Heart right ventricle (tissue), 16 donors: ENCODE measurements at places on chromosomes 4 and X. TPM values are rescaled to one million over a fixed set of nuclear protein-coding genes. Genes with fewer than 3 reads are reported as not detected.

Gene KLHL4
- 0.56 TPM for total RNA-seq

Gene SPARCL1
- total RNA-seq = 203 TPM

DNA sequence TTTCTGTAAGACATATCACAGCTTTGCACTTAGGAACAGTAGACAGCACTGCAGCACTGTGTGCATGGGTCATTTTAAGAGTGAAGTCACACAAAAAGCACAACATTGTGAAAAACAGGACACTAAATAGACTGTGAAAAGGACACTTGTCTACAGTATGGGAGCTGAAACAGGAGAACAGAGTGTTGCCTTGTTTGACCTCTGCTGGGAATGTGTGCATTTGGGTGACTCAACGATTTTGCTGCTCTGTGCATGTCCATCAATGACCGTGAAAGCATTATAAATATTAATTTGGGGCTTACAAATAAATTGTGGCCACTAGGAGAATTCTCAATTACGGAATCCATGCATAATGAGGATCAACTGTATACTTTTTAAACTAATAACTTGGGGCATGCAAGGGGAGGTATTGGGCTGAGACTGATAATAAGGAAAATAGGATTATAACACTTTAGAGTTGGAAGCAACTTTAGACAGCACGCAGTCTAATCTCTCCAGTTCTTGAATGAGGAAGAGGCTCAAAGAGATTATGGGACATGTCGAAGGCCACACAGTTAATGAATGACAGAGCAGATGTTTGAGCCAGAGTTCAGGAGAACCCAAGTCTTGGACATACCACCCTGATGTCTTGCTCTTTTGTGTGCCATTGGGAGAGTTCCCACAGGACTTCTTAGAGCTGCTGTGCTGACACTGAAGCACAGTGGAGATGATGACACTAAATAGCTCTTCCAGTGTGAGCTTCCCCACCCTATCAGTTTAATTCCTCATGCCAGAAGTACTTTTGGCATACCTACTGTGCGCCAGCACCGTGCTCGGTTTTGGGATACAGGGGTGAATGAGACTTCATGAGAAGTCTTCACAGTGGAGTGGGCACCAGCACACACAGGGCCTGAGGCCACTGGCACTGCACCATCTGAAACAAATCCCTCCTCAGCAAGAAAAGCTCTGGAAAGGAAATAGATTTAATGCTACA lies 79.3 kb downstream of the FRAS1 start:
- H3K4me3 ChIP-seq = no peak overlapping the region
- H3K27ac ChIP-seq = no peak overlapping the region
- H3K36me3 ChIP-seq = no peaks in the 10 kb centered on the region
- DNase-seq = no peak

- no peaks in the 10 kb centered on the region for H3K36me3 ChIP-seq
- H3K4me1 ChIP-seq = no peaks in the 10 kb centered on the region
- no peak overlapping the region for H3K4me3 ChIP-seq
- peaks cover 37% of the 10 kb centered on the region for H3K27me3 ChIP-seq
- DNase-seq = no peak
Observed at GRCh38 chr4:4754641-4755040, 104.8 kb upstream of the MSX1 start.

DNA sequence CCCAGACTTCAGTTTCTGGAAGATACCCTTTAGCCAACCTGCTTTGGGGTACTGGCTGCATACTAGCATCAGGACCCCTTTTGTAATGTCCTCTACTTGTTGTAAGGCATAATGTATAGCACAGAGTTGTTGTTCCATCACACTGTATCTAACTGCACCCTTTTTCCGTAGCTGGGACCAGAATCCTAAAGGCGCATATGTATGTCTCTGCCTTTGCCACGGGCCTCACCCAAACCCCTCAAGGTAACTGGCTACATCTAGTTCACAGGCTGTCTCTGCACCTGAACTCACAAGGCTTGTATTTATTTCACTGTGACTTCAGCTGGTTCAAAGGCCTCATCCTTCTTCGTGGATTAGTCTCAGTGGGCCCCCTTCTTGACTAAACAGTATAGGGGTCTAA lies 29.6 kb upstream of the NUDT6 start:
- no peaks in the 10 kb centered on the region for H3K27me3 ChIP-seq
- H3K4me1 ChIP-seq = no peaks in the 10 kb centered on the region
- H3K36me3 ChIP-seq = no peaks in the 10 kb centered on the region
- DNase-seq = no peak

- no peak overlapping the region for H3K4me3 ChIP-seq
- H3K4me1 ChIP-seq = no peaks in the 10 kb centered on the region
- no peak overlapping the region for H3K27ac ChIP-seq
- no peak for DNase-seq
- no peaks in the 10 kb centered on the region for H3K27me3 ChIP-seq
- no peaks in the 10 kb centered on the region for H3K36me3 ChIP-seq
Observed at GRCh38 chrX:34365471-34365870, 233.4 kb upstream of the FAM47A start.
